ENCODE measurements at places on chromosomes 1 and 21.
A peak's percentile ranks its signal among the peaks of the same experiment; 100 is the strongest.

GRCh38 chr1:201593200-201593921 is 54.4 kb downstream of the NAV1 start:
- H3K4me1 ChIP-seq, result no peaks in the 10 kb centered on the region
- H3K27ac ChIP-seq, result no peak overlapping the region
- H3K27me3 ChIP-seq, result peaks cover 26% of the 10 kb centered on the region
- no peaks in the 10 kb centered on the region for H3K36me3 ChIP-seq
- no peak overlapping the region for H3K4me3 ChIP-seq

DNA sequence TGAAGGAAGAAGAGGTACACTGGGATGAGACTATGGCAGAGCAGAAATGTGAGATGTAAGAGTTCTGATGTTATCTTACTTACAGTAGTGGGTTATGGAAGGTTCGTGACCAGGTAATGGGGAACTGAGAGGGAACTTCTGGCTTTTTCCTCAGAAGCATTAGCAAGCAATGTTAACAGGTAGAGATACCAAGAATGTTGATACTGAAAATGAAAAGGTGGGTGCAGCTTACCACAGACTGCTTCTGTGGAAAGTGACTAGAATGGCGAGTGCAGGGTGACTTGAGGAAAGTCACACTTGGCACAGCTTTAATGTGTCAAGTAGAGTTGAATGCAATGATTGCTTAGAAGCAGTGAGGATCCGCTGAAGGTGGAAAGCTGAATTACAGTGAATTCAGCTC is 70.8 kb downstream of the PLA2G4A start:
- H3K27me3 ChIP-seq, result no peaks in the 10 kb centered on the region
- no peaks in the 10 kb centered on the region for H3K36me3 ChIP-seq
- H3K4me3 ChIP-seq, result no peak overlapping the region
- no peak for DNase-seq

DNA sequence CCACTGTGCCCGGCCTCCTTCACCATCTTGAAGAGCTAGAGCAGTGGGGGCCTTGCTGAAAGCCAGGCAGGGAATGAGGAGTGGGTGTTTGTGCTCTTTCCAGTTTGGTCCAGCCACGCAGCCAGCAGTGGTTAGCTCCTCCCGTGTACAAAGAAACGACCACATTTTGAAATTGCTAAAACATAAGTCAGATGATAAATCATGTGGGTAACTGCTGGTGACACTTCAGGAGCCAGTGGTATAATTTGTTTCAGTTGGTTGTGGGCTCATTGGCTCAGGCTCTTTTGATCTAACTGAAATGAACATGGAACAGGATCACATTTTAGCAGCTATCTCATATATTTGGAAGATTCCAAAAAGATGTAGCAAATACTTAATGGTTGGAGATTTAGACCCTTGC is 87.6 kb downstream of the MTR start:
- H3K36me3 ChIP-seq, result peaks cover 53% of the 10 kb centered on the region
- H3K4me3 ChIP-seq, result no peak overlapping the region
- DNase-seq, result no peak
- H3K27me3 ChIP-seq, result no peaks in the 10 kb centered on the region
- H3K27ac ChIP-seq, result no peak overlapping the region
- H3K4me1 ChIP-seq, result no peaks in the 10 kb centered on the region

DNA sequence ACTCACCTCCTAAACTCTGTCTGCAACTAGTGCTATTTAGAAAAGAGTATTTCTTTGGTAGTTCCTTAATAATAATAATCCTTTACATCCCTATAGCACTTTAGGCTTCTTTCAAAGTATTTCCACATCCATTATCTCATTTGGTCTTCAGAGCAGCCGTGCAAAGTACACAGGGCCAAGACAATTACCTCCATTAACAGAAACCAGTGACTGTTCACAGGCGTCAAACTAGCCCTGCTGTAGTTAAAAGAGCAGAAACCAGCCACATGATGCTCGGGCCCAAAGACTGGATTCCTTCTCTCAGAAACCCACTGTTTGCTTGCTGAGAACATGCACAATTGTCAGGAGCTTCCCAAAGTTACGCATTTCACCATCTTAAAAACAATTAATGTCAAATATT is 396.0 kb upstream of the DAB1 start:
- no peaks in the 10 kb centered on the region for H3K27me3 ChIP-seq
- H3K36me3 ChIP-seq, result no peaks in the 10 kb centered on the region
- H3K4me1 ChIP-seq, result no peaks in the 10 kb centered on the region
- no peak overlapping the region for H3K27ac ChIP-seq

DNA sequence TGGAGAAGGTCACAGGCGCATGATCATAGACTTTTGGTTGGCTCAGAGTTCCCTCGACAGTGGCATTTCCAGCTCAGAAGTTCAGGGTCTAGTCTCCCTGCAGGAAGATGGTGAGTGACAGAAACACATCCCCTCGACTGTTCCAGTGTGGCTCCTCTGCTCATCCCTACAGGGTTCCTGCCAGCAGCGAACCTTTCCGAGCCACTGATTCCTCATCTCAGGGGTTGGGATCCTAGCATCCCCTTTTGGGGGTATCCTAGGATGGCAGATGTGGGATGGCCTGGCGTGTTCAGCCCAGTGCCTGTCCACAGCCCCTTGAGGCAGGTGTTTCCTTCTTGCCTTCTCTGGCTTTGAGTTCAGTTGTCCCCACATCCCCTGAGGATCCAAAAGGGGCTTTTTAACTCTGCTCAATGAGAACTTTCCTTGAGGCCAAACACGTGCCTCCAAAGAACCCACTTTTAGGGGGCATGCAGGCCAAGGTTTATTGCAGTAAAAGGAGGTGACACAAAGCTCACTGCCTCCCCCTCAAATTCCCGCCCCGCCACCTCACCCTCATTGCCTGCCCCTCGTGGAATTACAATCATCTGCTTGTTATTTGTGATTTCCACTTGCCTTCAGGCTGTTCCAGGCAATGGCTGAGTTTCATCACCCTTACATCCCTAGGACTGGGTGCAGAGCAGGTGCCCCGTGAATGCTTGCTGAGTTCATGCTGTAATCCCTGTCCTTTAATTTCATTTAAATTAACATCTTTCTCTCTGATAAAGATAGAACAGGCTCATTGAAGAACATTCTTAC is 440.7 kb downstream of the CAMTA1 start:
- no peak overlapping the region for H3K27ac ChIP-seq
- H3K4me3 ChIP-seq, result no peak overlapping the region
- H3K36me3 ChIP-seq, result no peaks in the 10 kb centered on the region

GRCh38 chr1:71774705-71775104 is 507.6 kb downstream of the NEGR1 start:
- no peak overlapping the region for H3K4me3 ChIP-seq
- H3K27me3 ChIP-seq, result no peaks in the 10 kb centered on the region
- no peak overlapping the region for H3K27ac ChIP-seq
- H3K4me1 ChIP-seq, result no peaks in the 10 kb centered on the region
- DNase-seq, result no peak

- H3K4me1 ChIP-seq, result peaks cover 24% of the 10 kb centered on the region
- no peak for DNase-seq
- H3K4me3 ChIP-seq, result no peak overlapping the region
- H3K36me3 ChIP-seq, result no peaks in the 10 kb centered on the region
Measured at GRCh38 chr1:183877053-183877720, 72.3 kb downstream of the RGL1 start.

DNA sequence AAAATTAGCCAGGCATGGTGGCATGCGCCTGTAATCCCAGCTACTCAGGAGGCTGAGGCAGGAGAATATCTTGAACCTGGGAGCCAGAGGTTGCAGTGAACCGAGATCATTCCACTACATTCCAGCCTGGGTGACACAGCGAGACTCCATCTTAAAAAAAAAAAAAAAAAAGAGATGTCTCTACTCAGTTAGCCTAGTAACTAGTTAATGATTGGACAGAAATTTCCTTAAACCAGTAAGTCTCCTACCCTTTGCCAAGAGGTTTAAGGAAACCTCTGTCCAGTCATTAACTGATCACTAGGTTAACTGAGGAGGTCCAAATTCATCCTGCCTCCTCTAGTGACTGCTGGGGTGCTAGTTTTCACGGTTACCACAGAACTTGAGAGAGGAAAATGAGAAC is 143.9 kb upstream of the UBE2U start:
- H3K4me3 ChIP-seq, result no peak overlapping the region
- H3K27me3 ChIP-seq, result no peaks in the 10 kb centered on the region
- no peaks in the 10 kb centered on the region for H3K4me1 ChIP-seq
- H3K27ac ChIP-seq, result no peak overlapping the region
- no peak for DNase-seq

DNA sequence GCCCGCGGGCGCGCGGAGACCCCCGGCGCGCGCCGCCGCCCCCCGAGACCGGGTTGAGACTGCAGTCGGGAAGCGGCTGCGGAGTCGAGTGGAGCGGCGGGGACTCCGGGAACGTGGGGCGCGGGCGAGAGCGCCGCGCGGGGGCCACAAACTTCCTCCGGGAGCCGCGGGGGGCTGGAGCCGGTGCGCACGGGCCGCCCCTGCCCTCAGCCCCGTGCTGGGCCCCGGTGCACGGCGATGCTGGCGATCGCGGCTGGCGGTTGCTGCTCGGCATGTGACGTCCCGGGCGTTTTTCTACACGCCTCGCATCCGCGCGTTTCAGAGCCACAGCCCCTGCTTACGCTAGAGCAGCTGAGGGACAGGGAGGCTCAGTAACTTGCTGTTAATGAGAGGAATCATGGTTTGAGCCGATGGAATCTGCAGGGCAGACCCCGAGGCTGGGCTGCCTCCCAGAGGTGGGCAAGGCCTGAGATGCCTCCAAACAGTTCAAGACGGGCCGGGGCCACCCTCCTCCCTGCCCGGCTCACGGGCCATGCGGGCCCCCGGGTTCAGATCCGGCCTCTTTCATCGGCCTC is 520 bp downstream of the TMEM201 start:
- H3K4me3 ChIP-seq, result peak overlapping the region; percentile 66
- peaks cover 53% of the 10 kb centered on the region for H3K4me1 ChIP-seq
- DNase-seq, result no peak
- peak overlapping the region; percentile 48 for H3K27ac ChIP-seq

DNA sequence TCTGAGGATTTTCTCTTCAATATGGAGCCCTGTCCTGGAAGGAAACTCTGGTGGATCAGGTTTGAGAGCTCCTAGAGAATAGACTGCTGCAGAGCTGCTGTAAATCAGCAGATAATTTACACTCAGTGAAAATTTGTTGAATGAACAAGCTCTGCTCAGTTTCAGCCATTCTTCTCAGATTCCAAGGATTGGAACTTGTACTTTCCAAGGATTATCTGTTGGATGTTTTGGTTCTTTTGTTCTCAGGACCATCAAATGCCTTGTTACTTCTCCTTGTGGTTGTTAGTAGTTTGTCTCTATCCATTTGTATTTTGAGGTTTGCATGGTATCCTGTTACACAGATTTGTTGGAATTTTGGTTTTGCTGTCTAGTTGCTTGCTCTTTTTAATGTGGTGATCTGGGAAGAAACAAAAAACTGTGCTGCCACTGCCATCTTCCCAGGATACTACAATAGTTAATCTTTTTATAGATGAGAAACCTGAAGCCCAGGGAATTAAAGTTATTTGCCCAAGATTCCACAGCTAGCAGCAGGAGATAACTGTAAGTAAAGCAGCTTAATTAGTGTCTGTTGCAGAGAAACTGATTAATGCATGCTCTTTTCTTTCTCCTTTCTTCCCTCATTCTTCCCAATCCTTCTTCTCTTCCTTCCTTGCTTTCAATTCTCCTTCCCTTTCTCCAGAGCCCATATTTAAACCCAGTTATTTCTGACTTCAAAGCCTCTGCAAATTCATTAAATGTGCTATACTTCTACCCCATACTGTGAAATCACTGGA is 21.7 kb upstream of the KIFAP3 start:
- no peaks in the 10 kb centered on the region for H3K36me3 ChIP-seq
- H3K27me3 ChIP-seq, result no peaks in the 10 kb centered on the region
- no peaks in the 10 kb centered on the region for H3K4me1 ChIP-seq
- H3K27ac ChIP-seq, result no peak overlapping the region
- DNase-seq, result no peak

GRCh38 chr1:183024317-183025009 is 1.2 kb downstream of the LAMC1 start:
- H3K27ac ChIP-seq, result peak overlapping the region; percentile 86
- peak overlapping the region; percentile 81 for H3K4me3 ChIP-seq
- DNase-seq, result no peak
- no peaks in the 10 kb centered on the region for H3K36me3 ChIP-seq

GRCh38 chr1:210736713-210737112 is 397.2 kb downstream of the KCNH1 start:
- H3K27ac ChIP-seq, result no peak overlapping the region
- no peak for DNase-seq
- H3K4me1 ChIP-seq, result no peaks in the 10 kb centered on the region
- no peaks in the 10 kb centered on the region for H3K36me3 ChIP-seq
- H3K27me3 ChIP-seq, result no peaks in the 10 kb centered on the region
- no peak overlapping the region for H3K4me3 ChIP-seq

DNA sequence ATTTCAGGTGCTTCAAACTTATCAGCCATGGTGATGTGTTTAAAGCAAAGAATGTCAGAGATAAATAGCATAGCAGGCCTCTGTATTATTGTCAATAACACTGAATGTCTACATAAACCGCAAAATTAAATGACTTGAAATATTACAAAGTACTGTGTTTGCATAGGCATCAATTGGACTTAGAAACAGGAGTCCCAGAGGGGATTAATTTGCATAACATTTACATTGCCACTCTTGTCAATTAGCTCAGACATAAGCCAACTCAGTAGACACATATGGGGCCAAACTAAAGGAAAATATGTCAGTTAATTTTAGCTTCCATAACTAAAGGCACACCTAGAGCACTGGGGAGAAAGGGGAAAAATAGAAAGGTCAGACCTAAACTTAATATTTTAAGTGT is 814.5 kb upstream of the NEGR1 start:
- H3K4me1 ChIP-seq, result no peaks in the 10 kb centered on the region
- H3K27ac ChIP-seq, result no peak overlapping the region
- H3K27me3 ChIP-seq, result no peaks in the 10 kb centered on the region
- no peak for DNase-seq
- no peaks in the 10 kb centered on the region for H3K36me3 ChIP-seq

DNA sequence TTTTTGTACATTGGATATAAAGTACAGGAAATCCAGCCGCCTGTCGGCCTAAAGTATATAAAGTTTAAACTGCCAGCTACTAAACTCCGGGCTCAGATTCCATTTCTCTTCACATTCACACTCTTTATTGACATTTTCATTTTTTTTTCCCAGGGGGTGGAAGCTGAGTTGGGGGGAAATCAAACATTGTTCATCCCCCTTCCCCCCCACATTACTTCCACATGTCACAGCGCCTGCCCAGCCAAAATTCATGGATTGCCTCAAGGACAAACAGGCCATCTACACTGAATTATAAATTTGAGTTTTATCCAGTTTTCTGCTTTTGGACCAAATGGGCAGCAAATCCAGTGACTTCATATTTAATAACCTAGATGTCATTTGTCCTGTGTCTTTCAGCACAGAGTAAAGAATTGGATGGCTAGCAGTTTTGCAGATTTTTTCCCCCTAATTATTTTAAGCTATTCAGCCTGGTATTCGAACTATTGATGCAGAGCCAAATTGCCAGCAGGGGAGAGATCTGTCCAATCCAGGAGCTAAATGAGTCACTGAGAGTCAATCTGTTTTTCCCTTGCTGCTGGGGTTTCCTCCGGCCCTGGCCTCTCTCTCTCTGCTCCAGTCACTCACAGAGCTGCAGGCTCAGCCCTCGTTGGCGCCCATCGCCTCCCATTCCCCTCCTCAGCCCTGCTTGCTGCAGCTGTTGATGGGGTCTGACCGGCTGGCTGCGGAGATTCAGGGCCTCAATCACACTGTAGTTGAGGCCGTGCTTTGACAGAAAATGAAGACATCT is 98.0 kb downstream of the LMO4 start:
- no peak overlapping the region for H3K27ac ChIP-seq
- no peaks in the 10 kb centered on the region for H3K4me1 ChIP-seq
- no peaks in the 10 kb centered on the region for H3K27me3 ChIP-seq
- no peaks in the 10 kb centered on the region for H3K36me3 ChIP-seq

- DNase-seq, result peak; percentile 88
- H3K27ac ChIP-seq, result peak overlapping the region; percentile 63
- H3K4me3 ChIP-seq, result no peak overlapping the region
- H3K27me3 ChIP-seq, result no peaks in the 10 kb centered on the region
- peaks cover 2% of the 10 kb centered on the region for H3K36me3 ChIP-seq
- peaks cover 100% of the 10 kb centered on the region for H3K4me1 ChIP-seq
Measured at GRCh38 chr1:116485071-116485735, 85.6 kb downstream of the CD58 start.

Measured in HepG2 (cell line).